ENCODE measurements at places on chromosomes 13 and 19. TPM values are rescaled to one million over a fixed set of nuclear protein-coding genes. Genes with fewer than 3 reads are reported as not detected.

GIPR gene
- total RNA-seq: 4.7 TPM

DNA sequence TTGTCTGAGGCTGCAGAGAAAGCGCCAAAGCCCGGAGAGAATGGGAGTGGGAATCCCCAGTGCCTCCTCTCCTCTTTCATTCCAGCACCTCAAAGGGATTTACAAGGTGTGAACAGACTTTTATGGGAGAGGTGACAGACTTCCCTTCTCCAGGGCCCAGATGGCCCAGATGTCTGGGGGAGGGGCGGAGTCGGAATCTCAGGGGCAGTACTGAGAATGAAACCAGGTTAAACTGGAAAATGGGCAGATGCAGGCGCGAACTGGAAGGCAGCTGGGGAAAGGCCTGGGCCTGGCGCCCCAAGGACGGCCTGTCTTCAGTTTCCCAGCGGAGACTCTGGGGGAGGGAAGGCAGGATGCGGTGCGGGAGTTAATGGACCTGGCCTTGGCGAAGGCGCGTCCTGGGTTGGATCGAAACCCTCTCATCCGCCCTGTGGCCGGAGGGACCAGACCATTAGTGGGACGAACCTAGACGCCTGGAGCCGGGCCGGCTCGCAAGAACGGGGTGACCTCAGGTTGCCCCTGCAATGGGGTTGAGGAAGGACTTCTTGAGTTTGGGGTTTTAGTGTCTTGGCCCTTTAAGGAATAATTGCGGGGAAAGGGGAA, 592 bp upstream of the TRIP10 start:
- peak; percentile 60 for DNase-seq

- DNase-seq: no peak
Observed at GRCh38 chr13:46816371-46816770, 19.4 kb upstream of the ESD start.

CLDND2 gene
- 1.5 TPM for total RNA-seq

GRCh38 chr13:36907821-36908220, 12.2 kb downstream of the SMAD9 start:
- DNase-seq: no peak

DPF1 gene
- total RNA-seq: 0.49 TPM

DNA sequence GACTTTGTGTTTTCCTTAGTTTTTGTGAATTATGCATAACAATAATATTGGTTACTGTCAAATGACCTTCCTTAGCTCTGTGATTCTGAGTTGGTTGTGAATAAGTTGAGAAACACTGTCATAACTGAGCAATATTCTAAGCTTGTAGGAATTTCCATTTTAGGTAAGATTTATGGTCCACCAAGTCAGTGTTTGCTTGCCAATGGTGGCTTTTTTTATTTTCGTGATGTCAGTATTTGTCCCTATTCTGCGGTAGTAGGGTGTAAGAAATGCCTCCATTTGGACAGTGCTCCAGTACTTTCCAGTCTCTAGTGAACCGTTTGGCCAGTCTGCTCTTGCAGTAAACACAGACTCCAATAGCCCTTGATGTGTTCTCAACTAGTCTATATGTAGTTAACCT, 94.7 kb downstream of the FRY start:
- no peak for DNase-seq

DNA sequence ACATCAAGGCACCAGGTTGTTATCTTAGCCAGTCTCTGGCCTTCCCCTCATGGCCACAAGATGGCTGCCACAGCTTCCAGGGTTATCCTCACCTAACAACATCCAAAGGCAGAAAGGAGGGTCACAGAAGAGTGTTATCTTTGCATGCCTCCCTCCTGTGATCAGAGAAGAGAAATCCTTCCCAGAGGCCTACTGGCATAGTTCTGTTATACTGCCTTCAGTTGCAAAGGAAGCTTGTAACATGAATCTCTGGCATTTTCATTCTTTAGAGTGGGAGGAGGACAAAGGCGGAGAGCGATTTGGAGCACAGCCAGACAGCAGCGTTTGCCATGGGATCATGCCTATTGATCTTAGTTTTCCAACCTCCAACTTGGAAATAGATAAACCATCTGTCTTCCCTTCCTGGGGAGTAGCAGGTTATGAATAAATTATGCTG, 135.7 kb downstream of the DNAJC15 start:
- no peak for DNase-seq

ZNF808 gene
- 34.0 TPM for total RNA-seq

- DNase-seq: no peak
Observed at GRCh38 chr13:53442979-53443378, 414.4 kb downstream of the OLFM4 start.

GRCh38 chr19:33872445-33873320, 76.0 kb downstream of the KCTD15 start:
- DNase-seq: no peak

HIF3A gene
- 87.7 TPM for total RNA-seq

Measured in left ventricle myocardium inferior (tissue), 1 donor.